GM12891 (cell line): ENCODE measurements at places on chromosomes 3 and 15.

DNA sequence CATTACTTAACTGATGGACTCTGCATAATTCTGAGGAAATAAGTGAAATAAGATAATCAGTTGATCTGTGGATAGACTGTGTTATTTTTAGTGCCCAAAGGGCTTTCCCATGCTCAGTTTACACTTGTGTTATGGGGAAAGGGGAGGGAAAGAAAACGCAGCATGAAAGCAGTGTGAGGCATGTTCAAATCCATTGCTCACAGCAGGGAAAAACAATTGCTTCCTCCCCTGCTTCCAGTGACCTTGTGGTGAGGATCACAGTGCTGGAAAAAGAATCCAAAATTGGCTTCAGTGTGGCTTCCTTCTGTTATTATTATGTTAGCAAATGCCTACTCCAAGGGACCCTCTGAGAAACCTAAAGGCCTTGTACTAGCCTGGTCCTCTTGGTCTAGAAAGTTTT, 285.1 kb upstream of the CDIN1 start:
- DNase-seq = no peak

- no peak for DNase-seq
These were observed 461 bp downstream of the PCYT1A start for GRCh38 chr3:196287090-196287439.

- DNase-seq = peak; percentile 43
These were observed 43.1 kb upstream of the TOPAZ1 start for GRCh38 chr3:44198284-44199269.

- DNase-seq = no peak
These were observed 358.9 kb downstream of the PLCL2 start for GRCh38 chr3:17243621-17244020.
